Adrenal gland (tissue), 19 donors: ENCODE measurements at places on chromosomes 7 and 10. TPM values are rescaled to one million over a fixed set of nuclear protein-coding genes. Genes with fewer than 3 reads are reported as not detected.

The GPR15LG gene
- total RNA-seq = not detected

GRCh38 chr7:74452748-74453321 is 871 bp upstream of the GTF2IRD1 start:
- no peak overlapping the region for H3K4me3 ChIP-seq
- peak overlapping the region; percentile 92 for H3K27ac ChIP-seq
- peaks cover 22% of the 10 kb centered on the region for H3K4me1 ChIP-seq
- DNase-seq = peak; percentile 96
- H3K27me3 ChIP-seq = no peaks in the 10 kb centered on the region

DNA sequence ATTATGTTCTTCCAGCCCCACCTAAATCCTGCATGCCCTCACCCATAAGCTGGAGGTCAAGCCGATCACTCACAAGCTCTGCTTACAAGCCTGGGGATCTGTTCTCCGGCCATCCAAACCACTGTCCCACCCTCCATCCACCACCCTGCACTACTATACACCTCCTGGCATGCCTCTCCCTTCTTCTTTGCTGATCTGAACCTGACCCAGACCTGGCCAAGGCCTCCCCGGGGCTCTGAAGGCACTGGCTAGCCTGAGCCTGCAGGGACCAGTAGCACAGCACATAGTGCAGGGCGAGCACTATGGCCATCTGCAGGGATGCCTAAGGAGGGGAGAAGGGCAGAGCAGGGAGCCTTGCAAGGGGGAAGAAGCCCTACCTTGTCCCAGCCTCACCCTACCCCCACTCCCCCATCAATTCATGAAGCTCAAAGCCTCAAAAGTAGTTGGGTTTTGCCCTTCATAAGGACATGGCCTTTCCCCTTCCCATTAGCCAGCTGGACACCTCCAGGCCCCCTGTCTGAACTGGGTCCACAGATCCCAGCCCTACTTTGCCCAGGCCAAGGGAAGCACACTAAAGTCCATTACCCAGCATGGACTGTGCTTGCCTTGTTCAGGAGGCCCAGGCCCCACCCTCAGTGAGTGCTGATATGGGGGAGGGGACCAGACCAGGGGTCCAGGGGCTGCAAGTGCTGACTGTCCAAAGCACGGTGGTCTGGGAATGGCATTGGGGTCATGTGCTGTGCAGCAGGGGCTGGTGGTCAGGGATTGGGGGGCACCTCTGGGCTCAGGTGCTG is 29.6 kb downstream of the CHAT start:
- no peaks in the 10 kb centered on the region for H3K4me1 ChIP-seq
- H3K4me3 ChIP-seq = no peak overlapping the region
- H3K27me3 ChIP-seq = no peaks in the 10 kb centered on the region

The MUC3A gene
- 0.38 TPM for total RNA-seq

DNA sequence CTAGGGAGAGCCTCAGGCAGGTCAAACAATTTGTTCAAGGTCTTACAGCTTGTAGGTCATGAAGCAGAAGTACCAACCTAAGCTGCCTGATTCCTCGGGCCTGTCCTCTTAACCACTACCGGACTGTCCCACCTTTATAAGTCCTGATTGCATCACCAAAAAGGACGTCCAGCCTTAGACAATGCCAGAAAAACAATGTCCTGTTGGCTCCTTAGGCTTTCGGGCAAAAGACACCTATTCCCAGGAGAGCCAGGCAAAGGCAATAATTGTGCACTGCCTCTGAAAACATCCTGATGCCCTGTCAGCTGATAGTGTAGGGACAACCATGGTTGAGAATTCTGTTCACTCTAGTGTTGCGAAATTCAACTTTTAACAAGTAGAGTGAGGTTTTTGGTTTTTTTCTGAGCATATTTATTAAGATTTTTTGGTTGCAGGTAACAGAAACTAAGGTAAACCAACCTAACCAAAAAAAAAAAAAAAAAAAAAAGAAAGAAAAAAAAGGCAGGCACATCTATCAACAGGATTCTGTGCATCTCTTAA is 40.5 kb downstream of the CDHR3 start:
- no peak overlapping the region for H3K27ac ChIP-seq
- no peaks in the 10 kb centered on the region for H3K36me3 ChIP-seq
- H3K4me3 ChIP-seq = no peak overlapping the region
- H3K27me3 ChIP-seq = no peaks in the 10 kb centered on the region
- no peak for DNase-seq
- H3K4me1 ChIP-seq = no peaks in the 10 kb centered on the region

The CDNF gene
- total RNA-seq = 3.4 TPM

- H3K36me3 ChIP-seq = no peaks in the 10 kb centered on the region
- H3K27me3 ChIP-seq = no peaks in the 10 kb centered on the region
- DNase-seq = no peak
- no peak overlapping the region for H3K4me3 ChIP-seq
Measured at GRCh38 chr7:32264702-32265284, 194.6 kb upstream of the PDE1C start.

DNA sequence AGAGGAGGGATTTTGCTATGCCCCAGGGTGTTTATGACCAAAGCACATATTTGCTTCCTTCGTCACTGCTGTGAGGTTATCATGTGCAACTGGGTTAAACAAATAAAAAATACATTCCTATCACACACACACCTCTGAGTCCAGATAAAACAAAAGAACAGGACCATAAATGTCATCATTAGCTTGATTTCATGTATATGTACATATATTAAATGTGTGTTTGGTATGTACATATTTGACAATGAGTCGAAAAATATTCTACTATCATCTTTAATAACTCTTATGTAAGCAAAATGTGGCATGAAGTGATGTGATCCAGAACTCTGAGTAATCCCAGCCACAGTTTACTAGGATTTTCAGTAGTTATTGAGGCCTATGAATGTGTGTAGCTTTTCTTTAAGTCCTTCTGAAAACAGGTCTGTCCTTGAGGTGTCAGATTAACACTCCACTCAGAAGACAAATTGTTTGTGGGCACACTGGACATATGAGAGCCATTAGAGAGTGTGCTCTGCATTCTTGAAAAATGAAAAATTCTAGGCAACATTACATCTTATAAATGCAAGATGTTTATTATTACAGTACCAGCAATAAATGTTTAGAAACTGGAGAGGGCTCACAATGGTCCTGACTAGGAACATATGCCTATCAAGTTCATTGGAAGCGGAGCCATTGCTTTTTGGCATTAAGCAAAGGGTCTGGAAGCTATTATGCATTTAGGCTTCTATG is 335.1 kb upstream of the SEMA3A start:
- H3K4me3 ChIP-seq = no peak overlapping the region
- no peaks in the 10 kb centered on the region for H3K4me1 ChIP-seq
- no peak for DNase-seq

The PKD2L1 gene
- total RNA-seq = not detected
